ENCODE measurements at places on chromosomes 7 and 10. TPM values are rescaled to one million over a fixed set of nuclear protein-coding genes. Genes with fewer than 3 reads are reported as not detected.

The MYPN gene
- total RNA-seq = 1.8 TPM

The CLCN1 gene
- not detected for total RNA-seq

The HHEX gene
- total RNA-seq = 0.69 TPM

The ZNF365 gene
- total RNA-seq = 2.0 TPM

The ABCA13 gene
- 0.73 TPM for total RNA-seq

The NYAP1 gene
- 0.33 TPM for total RNA-seq

The TRIM50 gene
- total RNA-seq = not detected

The NRF1 gene
- total RNA-seq = 9.5 TPM
